Stimulated activated CD8-positive, alpha-beta memory T cell treated with anti-CD3 and anti-CD28 coated beads, Interleukin-4, amount 100 ng/mL, for 1 hour (primary cell): ENCODE measurements at places on chromosomes 5 and 9.

DNA sequence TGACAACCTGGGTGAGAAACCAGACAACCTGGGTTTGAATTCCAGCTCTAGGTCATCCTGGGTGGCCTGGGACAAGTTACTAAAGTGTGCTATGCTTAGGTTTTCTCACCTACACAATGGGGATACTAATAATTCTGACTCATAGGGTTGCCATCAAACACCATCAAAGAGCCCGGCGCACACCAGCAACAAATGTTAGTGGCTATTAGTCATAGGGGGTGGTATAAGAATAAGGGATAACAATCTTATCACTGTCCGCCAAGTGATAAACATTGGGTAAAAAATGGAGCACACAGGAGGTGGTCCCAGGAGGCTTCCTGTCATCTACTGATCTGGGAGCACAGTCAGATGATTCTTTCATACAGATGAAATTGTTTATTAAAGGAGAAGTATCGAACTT lies 61.4 kb upstream of the AFAP1L1 start:
- DNase-seq: no peak

DNA sequence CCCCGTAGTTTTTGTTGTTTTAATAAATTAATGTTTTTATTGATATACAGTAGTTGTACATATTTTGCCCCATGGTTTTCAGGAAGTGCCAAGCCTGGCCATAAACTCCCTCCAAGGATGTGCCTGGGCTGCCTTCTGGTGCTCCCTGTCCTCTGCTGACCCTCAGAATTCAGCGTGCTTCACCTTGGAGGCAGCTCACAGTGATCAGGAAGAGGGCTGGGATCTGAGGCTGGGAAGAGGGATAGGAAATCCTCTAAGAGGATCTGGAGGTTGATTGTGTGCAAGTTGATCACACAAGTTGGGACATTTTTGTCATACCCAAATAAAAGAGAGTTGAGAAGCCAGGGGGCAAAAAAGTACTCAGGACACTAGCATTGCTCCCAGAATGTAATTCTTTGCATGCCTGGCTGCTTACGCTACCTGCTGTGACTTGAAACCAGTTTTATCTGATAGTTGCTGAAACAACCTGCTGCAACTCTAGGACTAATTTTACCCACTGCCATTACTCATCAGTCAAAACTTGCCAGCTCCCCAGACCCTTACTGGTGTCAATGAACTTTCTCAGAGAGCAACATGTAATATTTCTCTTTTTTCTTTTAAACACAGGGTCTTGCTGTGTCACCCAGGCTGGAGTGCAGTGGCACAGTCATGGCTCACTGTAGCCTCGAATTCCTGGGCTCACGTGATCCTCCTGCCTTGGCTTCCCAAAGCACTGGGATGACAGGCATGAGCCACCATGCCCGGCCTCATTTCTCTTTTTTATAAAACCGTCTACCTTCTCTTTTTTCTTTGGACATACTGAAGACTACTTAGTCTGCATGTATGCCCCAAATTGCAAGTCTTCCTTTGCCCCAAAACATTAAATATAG lies 29.0 kb downstream of the PDE6A start:
- DNase-seq: no peak

GRCh38 chr5:123665822-123666371 lies 153.9 kb downstream of the CSNK1G3 start:
- DNase-seq: no peak

GRCh38 chr9:33787839-33788238 lies 7.5 kb upstream of the PRSS3 start:
- no peak for DNase-seq

DNA sequence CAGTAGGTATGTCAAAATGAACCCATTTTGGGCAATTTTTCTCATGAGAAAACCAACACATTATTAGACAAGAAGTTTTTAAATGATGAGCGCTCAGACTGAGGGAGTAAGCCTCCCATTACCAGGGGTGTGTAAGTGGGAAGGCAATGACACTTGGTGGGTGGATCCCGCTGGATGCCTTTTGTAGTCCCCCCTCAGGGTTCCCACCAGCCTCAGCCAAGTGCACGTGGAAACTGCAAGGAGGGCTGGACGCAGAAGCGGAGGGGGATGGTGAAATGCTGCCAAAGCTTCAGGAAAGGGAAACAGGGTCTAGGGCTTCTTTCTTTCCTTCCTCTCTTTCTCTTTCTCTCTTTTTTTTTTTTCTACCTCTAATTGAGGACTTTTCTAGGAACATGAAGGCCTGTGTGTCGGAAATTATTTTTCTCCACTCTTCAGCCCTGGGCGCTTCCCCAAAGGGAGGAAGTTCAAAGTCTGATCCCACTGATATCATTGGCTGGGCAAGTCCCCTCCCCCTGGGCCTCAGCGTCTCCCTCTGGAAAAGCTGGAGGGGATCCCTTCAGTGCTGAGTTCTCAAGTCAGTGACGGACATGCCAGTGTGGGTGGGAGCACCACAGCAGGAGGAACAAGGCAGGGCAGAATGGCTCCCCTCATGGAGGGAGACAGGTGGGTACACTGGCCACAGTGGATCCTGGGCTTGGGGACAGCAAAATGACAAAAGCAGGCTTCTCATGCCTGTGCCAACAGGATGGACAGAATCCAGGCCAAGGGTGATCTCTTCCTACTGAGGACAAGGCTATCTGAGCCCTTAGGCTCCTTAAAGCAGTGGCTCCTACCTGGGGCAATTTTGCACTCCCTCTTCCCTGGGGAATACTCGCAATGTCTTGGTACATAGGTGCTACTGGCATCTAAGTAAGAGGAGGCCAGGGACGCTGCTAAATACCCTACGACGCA lies 23.9 kb upstream of the SLC25A51 start:
- DNase-seq: no peak

DNA sequence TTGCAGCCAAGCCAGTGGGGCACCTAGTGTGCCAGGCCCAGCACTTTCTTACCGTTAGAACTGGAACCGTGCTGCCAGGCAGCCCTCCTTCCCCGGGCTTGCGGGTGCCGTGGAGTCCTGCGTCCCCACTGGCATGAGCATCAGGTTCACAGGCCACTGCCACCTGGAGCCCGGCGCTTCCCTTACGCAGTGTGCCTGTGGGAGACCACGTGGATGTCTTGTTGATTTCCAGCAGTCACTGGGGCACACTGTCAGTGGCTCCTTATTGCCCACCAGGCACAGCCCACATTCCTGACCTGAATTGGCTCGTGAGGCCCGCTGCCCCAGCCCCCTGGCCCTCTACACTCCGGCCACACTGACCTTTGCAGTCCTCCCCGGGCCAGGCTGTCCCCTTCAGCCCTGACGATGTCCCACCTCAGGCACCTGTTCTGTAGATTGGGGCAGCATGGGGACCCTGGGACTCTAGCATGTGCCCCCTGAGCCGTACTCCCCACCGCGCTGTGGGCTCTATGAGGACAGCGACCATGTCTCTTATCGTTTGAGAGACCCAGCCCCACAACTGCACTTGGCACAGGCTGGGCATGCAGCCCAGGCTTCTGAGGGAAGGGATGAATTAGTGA lies 10.4 kb upstream of the CEL start:
- no peak for DNase-seq

GRCh38 chr5:131720714-131721113 lies 76.1 kb downstream of the FNIP1 start:
- DNase-seq: no peak

DNA sequence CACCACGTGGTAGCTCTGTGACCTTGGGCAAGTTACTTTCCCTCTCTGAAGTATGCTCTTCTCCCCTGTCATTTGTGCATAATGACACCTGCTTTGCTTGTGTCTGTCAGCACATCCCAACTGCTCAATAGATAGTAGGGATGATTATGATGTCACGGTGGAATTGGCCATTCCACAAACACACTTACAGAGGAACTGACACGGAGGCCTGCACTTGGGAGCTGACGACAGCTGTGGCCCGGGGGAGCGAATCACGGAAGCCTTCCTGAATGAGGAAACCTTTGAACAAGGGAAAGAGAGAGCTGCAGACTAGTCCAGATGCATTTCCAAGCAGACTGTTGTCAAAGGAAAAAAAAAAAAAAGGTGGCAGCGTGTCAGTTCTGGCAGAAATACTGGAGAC lies 21.0 kb downstream of the TLX3 start:
- DNase-seq: no peak

DNA sequence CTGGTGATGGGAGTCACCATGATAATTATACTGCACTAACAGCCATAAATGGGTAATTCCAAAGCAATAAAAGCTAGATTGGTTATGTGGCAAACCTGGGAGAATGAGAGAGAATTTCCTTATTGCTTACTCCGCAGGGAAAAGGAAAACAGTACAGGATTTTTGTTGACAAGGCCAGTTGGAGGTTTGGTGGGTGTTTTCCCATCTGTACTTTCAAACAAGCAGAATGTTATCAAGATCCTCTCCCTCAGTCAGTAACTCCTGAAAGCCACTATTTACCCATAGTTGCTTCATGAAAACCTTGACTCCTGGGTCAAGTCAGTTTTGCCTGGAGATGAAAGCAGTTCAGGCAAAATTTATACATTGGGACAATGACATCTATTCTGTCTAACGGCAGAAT lies 26.4 kb downstream of the IL9 start:
- no peak for DNase-seq

- DNase-seq: no peak
These were observed 171.1 kb downstream of the TARS1 start for GRCh38 chr5:33611877-33612276.

- no peak for DNase-seq
These were observed 79.3 kb downstream of the SHB start for GRCh38 chr9:37989701-37990100.

DNA sequence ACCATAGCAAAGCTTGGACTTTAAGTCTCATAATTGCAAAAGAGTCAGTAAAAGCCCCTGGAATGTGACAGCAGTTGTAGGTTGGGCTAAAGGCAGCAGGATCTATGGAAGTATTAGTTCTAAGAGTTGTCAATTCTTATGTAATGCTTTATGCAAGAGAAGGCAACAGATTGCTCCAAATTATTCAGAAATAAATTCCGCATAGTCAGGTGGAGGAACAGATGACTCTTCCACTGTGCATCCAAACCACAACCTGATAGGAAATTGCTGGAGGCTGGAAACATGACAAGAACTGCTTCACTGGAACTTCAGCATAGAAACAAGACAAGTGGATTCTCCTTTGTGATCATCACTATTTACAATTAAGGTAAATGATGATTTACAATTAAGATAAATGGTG lies 101.0 kb downstream of the STARD4 start:
- DNase-seq: no peak

DNA sequence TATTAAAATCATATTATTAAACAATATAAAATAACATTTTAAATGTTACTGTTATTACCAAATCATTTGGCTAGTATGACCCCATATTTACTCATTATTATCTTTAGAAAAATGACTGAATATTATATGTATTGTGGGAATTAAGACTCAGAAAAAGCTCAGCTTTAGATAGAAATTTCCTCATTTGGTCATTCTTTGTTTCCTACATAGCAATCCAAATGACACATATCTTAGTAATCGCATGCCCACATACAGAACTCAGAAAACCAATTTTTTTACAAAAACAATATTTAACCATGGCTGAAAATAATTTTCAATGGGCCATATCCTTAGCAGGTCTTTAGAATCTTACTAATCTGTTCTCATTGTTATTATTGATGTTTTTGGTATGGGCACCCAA lies 53.8 kb upstream of the TSLP start:
- no peak for DNase-seq

DNA sequence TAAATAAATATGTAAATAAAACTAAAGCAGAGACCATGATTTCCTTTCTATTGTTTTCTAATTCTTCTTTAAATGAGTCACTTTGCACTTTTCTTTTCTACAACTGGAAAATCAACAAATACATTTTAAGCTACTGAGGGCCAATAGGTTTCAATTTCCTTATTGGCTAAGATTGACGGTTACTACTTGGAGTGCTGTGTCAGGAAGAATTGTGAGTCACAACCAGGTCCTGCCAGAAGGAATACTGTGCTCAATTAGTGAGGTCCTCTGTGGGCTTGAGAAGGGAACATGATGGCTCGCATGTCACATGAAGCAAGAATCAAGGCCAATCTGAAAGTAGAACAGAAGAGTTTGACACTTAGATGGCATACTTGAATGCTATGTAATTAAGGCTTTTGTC lies 110.8 kb downstream of the HMHB1 start:
- DNase-seq: no peak

- no peak for DNase-seq
These were observed 6.7 kb downstream of the ANKS6 start for GRCh38 chr9:98789483-98790133.

- no peak for DNase-seq
These were observed 134.2 kb upstream of the RASGRF2 start for GRCh38 chr5:80825786-80826460.

DNA sequence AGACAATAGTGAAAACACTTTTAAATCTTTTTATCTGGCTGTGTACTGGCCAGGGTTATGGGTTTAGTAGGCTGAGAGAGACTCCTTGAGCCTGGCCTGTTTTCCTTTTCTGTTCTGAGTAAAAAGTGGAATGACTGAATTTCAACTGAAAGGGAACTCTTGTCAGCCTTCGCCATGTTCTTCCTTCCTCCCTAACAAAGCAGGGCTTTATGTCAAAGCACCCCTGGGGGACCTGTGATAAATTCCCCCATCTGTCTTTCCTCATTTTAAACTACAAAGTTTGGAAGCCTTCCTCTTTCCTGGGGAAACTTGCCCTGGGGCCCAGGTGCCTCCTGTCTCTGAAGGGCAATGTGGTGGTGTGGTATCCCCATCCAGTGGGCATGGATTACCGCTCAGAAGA lies 29.7 kb downstream of the LARP1 start:
- no peak for DNase-seq

DNA sequence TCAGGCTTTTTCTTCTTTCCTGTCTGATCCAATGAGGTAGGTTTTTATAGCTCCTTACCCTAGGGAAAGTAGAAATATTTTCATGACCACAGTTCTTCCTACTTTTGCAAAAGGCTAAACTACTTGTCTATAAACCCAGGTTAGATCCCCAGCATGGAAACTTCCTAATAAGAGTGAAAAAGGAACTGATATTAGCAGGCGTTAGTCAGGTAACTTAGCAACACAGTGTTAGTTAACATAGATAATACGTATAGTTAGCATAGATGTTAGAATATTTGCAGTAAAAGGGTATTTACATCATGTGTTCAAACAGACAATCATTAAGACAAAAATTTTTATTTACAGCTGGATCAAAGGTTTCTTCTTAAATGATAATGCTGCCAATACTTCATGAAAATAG lies 162.9 kb upstream of the DAB2 start:
- DNase-seq: no peak

DNA sequence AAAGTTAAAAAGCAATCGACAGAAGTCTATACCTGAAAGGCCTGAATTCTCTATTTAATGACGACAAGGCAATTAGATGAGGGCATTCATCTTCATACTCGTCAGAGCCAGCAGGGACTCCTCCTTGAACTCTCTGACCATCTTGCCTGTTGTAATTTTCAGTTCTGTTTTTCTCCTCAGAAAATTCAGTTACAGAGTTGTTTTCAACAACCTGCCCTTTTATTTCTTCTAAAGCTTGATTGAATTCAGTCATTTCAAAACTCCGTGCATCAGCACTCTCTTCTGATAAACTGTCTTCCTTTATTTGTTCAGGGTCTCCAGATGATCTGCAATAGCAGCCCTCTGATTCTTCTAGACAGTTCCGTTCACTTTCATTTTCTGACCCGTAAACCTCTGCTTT lies 15.6 kb downstream of the RIOK2 start:
- no peak for DNase-seq

GRCh38 chr5:19047277-19047676 lies 940.7 kb downstream of the CDH18 start:
- no peak for DNase-seq
